ENCODE measurements at places on chromosomes 1 and 21.
A peak's percentile ranks its signal among the peaks of the same experiment; 100 is the strongest.

GRCh38 chr1:53893999-53894636, at the start of gene DIO1:
Gene DIO1 (plus strand): TSS chr1:53894187. CDS start chr1:53894211, 24 bp downstream.
- no peak for DNase-seq

DNA sequence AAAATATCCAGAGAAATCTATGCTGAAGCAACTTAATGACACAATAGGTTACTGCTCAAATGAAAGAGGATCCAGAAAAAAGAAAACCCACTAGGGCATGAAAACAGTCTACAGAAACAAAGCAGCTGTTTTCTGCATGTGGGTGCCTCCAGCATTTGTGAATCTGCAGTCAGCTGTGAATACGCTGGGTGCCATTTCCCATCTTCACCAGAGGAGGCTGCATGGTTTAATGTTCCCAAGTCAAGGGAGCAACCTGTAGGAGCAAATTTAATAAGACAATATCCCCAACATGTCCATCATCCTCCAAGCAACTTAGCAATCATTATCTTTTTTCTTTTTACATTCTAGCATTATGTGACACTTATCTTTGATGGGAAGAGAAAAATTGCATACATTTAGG, 396.6 kb downstream of the BRINP2 start:
- no peak for DNase-seq

- DNase-seq: no peak
Measured at GRCh38 chr1:106986603-106987002, 69.9 kb upstream of the PRMT6 start.

DNA sequence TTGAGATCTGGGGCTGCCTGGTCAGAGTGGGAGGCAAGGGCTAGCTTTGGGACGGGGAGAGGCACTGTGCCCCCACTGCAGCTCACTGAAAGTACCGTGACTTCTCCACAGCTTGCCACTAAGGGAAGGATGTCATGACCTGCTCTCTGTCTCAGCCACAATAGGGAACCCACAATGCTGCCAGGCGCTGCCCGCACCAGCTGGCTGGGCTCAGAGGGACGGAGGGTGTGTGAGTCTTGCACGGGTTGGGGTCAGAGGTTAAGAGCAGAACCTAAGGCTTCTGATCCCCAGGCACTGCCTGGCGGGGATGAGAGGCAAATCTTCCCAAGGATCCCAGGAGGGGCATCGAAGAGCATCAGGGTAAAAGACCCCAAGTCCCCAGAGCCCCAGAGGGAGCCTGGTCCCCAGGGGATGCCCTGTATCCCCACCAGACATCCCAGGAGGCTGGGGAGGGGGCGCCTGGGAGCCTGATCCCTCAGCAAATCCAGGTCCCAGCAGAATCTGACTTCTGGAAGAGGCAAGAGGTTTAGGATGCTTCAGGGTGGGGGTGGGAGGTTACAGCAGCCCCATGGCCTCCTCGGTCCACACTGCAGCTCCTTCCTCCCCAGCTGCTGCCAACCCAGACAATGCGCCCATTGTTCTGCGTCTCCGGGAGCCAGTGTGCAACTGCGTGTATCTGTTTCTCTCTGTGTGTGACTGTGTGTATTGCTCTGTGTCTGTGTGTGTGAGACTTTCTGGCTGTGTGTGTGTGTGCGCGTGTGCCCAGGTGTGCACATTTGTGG, 2.0 kb upstream of the MARCKSL1 start:
- peak; percentile 88 for DNase-seq

DNA sequence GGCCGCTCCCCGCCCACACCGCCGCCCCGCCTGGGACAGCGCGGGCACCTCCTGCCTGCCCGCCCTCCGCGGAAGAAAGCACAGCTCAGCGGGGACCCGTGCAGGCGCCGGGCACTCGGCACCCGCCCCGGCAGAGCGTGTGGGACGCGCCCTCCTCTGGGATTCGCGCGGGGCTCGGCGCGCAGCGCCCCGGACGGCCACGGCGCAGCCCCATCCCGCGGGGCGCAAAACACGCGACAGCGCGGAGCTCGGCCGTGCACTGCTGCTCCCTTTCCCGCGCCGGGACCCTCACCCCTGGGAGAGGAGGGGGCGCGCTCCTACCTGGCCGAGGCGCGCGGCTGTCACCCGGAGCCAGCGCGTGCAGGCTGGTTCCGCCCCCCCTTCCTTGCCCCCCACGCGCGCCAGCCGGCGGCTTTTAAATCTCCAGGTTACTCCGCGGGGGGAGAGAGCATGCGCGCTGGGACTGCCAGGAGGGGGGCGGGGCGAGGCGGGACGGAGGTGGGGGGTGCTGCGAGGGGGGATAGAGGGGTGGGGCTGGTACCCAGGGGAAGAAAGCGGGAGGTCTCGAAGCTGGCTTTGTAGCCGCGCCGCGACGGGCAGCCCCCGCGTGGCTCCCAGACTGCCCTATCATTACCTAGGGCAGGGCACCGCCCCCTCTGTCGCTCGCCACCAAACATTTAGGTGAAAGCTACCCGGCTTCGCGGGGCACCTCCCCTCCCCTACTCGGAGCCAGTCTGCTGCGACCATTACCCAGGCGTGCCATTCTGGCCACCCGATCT, at the start of gene SLC45A3:
Gene SLC45A3, minus strand, starts transcription at position 437 of the 779 bp plus-strand sequence. CDS start 15,853 bp downstream, outside the sequence.
- DNase-seq: peak; percentile 38

DNA sequence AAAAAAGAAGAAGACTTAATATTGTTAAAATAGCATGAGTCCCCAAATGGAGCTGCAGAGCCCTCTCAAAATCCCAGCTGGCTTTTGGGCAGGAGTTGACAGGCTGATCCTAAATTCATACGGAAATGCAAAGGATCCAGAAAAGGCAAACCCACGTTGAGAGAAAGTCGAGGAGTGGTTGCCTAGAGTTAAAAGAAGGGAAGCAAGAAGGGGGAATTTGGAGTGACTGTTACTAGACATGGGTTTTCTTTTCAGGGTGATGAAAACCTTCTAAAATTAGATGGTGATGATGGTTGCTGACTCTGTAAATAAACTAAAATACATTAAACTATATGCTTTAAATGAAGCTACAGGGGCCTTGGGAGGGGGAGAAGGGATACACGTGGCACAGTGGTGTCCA, 1.6 kb downstream of the DNMT3L start:
- no peak for DNase-seq

DNA sequence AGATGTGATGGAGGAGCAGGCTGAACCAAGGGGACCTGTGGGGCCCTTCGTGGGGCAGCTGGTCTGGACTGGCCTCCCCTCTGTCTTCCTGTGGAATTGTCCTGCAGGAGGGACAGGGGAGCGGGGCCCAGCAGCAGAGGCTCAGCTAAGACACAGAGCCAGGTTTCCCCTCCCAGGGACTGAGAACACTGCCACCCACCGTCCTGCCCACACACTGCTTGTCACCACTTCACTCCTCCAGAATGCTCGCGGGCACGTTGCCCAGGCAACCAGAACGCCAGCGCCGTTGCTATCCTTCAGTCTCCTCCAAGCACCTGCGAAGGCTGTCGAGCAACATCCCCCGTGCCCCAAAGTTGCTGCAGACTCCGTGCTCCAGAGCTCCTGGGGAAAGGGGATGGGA, 46.4 kb downstream of the AJAP1 start:
- no peak for DNase-seq

DNA sequence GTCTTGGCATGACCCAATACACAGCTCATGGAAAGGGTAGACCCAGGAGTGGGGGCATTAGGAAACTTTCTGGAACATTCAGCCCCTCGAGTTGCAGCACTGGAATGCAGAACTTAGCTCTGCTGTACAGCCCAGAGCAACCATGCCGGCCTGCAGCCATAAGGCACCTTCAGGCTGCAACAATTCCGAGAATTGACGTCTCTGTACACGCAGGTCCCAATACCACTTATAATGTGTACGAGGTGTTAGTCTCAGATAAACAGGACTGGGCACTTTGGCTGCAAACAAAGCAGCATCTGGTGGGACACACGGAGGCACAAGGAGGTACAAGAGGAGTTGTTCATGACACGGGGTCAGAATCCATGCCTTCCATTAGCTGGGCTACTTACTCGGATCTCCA, 7.9 kb downstream of the CBR1 start:
- no peak for DNase-seq

- DNase-seq: no peak
Measured at GRCh38 chr21:31659286-31659535, 282 bp upstream of the SOD1 start.

GRCh38 chr1:96510391-96510790, 211.2 kb upstream of the PTBP2 start:
- DNase-seq: no peak

DNA sequence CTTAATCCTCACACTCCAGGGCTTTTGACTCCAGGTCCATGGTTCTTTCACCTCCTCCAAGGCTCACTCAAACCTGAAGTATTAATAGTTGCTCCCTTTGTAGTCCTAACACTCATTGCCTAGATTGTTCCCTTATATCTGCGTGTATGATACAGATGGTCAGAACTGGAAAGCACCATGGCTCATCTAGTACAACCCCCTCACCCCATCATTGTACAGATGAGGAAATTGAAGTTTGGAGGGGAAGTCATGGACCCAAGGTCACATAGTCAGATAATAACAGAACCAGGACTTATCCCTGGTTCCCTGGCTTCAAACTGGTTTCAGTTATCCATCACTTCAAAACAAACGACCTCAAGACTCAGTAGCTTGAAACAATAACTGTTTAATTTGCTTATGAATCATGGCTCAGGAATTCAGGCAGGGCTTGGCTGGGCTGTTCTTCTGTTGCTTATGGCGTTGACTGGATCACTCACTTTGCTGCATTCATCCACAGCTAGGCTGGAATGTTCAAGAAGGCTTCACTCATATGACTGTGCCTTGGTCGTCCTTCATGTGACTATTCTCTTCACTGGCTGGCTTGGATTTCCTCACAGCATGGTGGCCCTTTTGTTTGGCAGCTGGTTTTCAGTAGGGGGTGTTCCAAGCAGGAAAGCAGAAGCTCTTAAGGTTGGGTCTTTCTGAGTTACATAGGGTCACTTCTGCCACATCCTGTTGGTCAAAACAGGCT, 5.0 kb downstream of the NOS1AP start:
- DNase-seq: no peak

GRCh38 chr1:47687631-47688460, 250.0 kb downstream of the FOXD2 start:
- DNase-seq: peak; percentile 19

- DNase-seq: peak; percentile 79
Measured at GRCh38 chr21:38806153-38806941, 618 bp downstream of the ETS2 start.

GRCh38 chr21:25462517-25462971, 144.7 kb downstream of the MRPL39 start:
- DNase-seq: no peak

Measured in common myeloid progenitor, CD34-positive (primary cell).